Stimulated activated CD4-positive, alpha-beta T cell treated with anti-CD3 and anti-CD28 coated beads, Interleukin-15, amount 100 ng/mL, for 24 hours (primary cell): ENCODE measurements at places on chromosomes 2 and 18.

GRCh38 chr2:102140377-102140776, 2.2 kb upstream of the IL1R1 start:
- no peak for DNase-seq

DNA sequence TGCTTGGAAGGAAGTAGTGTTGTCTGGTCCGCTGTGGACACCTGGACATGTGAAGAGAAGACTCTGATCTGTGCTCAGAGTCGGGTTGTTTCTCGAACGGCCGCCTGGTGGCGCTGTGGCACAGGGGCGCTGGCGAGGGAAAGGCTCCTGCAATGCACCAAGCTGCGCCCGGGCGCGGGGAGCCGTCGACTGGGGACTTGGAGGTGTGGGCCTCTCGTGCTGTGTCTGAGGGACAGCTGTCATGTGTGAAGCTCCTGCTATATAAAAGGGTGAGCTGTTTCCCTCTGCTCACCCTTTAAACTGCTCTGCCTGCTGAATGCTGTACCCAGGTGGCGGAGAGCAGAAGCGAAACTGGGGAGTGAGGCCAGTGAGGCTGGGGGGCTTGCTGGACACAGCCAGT, 44.0 kb downstream of the GNAL start:
- peak; percentile 77 for DNase-seq

DNA sequence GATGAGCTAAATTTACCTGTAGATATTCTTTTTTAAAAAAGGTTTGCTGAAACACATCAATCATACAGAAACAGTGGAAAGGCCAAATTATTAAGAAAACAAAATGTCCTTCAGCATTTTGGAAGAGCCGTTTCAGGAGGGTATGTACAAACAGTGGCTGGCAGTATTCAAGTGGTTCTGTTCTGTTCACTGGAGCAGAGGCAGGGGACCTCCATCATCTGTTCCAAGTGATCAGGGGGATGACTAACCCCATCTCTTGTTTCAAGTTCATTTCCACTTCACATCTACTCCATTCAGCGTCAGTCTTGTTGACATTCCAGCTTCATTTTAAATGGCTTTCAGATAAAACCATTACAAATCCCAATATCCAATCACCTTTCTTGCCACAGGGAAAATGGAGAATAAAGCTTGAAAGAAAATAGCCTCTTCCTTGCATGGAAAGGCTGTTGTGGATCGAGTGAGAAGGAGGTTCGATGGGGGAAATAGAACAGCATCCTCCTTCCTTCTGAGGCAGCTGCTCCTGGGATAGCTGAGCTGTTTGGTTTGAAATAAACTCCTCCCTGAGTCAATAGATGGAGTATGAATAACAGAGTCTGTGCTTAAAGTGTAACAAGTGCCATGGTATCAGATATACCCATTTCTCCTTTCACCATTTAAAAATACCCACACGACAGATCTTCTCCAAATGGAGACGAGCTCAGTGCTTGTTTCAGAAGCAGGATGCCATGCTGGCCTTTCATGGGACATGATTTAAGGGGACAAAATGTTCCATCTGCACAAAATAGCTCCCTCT, 63.7 kb upstream of the OTOF start:
- DNase-seq = no peak

DNA sequence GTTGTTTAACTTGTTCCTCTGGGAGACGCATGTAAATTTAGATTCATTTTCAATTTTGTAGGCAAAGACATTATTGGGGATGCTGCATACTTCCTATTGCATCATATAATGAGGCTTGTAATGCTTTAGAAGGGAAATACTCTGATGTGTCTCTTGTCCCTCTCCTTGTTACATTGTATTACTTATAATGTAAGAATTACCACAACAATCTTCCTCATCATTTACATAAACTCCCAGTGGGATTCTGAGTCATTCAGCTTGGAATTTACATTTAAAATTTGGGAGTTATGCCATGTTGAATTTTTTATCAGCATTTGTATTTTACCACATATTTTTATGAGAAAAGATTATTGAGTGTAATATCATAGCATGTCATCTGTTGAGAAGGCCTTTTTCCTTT, 963.4 kb upstream of the NRXN1 start:
- DNase-seq = no peak

DNA sequence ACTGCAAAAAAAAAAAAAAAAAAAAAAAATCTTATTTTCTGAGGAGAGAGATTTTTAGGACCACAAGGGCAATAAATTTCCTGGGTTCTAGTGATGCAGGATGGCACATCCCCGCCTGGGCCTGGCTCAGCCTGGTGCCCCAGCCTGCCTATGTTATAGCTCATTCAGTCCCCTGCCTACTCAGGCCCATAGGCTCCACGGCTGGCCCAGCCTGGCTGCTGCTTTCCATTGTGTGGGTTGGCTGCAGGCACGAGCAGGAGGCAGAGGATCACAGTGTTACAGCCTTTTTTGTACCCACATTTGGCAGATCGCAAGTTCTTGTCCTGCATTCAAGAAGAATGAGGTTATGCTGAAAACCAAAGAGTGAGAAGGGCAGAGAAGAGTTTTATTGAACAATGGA, 2.8 kb upstream of the SULT6B1 start:
- no peak for DNase-seq

- peak; percentile 98 for DNase-seq
These were observed at the start of the genes BCS1L and ZNF142 for GRCh38 chr2:218659258-218659987. Gene BCS1L (plus strand): TSS chr2:218659683. CDS start chr2:218660988, 1,305 bp downstream. Gene ZNF142 (minus strand): TSS chr2:218659623. CDS start chr2:218656429, 3,194 bp downstream.

DNA sequence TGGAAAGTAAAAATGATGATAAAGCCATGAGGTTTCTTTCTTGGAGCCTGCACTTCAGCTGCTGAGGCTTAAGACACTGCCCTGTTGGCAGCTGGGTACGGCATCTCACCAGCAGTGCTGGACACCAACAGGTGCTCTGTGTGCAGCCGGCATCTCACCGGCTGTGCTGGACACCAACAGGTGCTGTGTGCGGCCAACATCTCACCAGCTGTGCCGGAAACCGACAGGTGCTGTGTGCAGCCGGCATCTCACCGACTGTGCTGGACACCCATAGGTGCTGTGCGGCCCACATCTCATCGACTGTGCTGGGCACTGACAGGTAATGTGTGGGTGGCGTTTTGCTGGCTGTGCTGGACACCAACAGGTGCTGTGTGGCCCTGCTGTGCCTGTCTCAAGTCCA, 190.8 kb downstream of the TMEM18 start:
- no peak for DNase-seq

DNA sequence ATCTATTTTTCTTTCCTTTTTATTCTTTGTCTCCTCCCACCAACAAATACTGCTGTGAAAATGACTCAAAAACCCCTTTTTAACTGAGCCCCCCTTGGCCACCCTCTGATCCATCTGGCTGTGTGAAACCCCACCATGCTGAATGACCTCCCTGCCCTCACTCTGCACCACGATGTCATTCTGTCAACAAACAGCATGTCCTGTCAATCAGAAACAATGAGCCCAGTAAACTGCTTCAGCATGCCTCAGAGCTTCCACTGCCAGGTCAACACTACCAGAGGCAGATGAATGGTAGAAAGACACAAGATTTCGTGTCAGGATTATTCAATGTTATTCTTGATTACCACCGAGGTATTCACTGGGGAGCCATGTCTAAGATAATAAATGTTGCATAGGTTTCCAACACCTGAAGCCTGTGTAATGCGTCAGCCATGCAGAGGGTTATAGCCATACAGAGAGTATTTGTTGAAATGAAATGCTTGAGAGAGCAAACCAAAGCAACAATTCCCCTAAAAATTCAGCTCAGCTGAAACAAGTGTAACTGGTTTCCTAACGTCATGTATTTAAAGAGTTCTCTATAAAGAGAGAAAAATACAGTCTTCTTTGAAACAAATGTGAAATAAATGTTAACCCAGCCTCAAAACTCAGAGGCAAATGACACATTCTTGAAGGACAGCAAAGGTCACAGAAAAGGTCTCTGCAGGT, 76.7 kb downstream of the LRP2 start:
- no peak for DNase-seq

DNA sequence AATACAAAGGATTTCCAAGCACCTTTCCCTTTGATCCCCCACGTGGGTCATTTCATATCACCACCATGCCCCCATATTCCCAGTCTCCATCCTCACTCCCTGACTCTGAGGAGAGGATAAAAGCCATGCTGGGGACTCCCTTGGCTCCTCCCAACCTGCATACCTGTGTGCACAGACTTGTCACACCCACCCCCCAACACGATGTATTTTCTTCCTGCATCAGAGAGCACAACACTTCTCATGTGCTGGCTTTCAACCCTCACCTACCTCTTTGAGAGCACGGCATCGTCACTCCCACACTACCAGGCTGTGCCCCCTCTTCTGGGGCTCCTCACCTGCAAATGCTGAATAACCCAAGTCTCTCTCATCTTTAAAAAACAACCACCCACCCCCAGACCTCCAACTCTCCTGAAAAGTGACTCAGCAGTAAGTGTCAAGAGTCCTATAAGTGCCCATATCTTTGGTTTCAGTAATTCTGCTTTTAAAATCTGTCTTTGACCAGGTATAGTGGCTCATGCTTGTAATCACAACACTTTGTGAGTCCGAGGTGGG, 53.1 kb downstream of the AP1S3 start:
- no peak for DNase-seq

DNA sequence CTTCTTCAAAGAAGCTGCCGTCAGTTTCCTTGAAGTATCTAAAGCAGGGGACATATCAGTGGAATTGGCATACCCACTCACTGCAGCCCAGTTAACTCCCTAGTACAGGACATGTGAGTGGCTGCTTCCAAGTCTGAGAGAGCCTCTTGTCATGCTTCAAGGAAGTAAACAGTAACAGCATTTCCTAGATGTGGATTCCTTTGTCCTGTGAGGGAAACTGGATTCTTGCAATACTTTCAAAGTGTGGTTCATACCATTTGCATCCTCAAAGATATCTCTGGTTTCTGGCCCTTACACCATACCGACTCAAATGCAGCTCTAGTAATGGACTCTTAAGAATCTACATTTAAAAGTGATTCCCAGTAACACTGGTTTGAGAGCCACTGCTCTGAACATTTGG, 87.2 kb downstream of the ESCO1 start:
- DNase-seq = no peak

GRCh38 chr18:25298853-25299274, 53.1 kb downstream of the ZNF521 start:
- no peak for DNase-seq

- no peak for DNase-seq
These were observed 81.7 kb downstream of the COL4A4 start for GRCh38 chr2:227082286-227082685.

GRCh38 chr2:8089596-8089995, 592.3 kb upstream of the ID2 start:
- DNase-seq = no peak

GRCh38 chr2:61658841-61659780, 121.0 kb upstream of the XPO1 start:
- DNase-seq = no peak

GRCh38 chr2:209424781-209425470, 1.1 kb downstream of the MAP2 start:
- DNase-seq = no peak

GRCh38 chr2:122704109-122704563, 948.7 kb downstream of the TSN start:
- DNase-seq = no peak

DNA sequence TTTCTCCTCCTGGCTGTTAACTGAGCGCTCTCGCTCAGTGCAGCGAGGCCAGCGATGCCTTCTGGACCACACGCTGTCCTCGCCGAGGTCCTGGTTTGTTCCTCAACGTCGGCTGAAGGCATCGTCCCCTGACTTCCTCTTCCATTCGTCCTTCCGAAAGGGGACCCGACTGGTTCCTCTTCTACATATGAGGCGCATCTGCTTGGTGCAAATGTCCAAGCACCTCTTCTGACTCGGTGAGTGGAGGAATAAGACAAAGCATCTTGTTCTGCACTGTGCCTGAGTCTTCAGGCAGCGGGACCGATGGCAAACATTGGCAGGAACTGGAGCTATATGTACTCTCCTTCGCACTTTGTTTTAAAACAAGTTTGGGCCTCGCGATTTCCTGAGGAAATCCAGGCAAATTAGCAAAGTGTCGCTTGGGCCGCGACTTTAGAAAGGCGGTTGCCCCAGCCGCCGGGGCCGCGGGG, 621 bp upstream of the KCNS3 start:
- DNase-seq = peak; percentile 3

DNA sequence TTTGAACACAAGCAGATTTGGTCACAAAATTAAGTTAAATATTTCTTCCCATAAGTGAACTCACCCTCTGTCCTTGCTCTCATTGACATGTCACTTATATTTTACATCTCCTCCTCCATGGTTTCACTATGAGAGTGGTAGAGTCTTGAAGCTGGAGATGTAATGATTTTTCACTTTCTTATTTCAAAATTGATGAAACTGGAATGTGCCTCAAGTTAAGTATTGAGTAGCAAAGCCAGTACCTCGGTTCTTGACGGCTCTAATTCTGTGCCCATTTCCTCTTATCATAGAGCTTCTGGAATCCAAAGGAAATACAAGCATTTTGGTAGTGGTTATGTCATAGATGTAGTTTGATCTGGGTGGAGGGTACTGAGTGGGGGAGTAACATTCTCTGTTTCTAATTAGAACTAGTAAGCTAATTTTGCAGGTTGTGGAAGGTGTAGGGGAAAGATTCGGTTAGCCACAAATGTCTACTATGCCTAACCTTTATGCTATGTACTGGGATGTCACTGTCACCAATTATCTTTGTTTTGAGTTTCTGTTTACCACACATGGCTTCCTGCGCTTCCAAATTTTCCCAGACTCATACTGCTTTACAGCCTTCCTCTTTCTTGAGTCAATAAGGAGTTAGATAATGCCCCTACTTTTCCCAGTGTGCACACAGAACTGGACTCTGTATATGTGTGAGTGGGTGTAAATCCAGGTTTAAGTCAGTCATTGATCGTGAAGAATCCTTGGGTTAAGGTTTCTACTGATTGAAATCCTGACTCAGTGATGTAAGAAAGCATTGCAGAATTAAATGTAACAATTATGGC, 96.8 kb downstream of the DIS3L2 start:
- peak; percentile 8 for DNase-seq

GRCh38 chr2:174699993-174700766, 64.1 kb downstream of the CHRNA1 start:
- DNase-seq = peak; percentile 22

DNA sequence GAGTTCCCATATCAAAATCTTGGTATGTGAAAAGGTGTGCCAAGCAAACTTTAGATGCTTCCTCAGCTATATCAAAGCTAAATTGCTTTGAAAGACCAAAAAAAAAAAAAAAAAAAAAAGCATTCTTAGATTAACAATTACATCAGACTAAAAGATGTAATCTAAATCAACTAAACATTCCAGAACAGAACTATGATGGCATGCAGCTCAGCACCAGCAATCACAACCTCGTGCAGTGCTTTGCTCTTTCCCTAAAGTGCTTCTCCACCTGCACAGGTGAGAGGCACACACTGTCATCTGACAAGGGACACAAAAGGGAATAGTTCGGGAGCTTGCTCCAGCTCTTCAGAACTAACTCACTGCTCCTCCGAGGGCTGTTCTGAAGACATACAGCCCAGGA, 37.5 kb downstream of the ADAM17 start:
- DNase-seq = no peak

DNA sequence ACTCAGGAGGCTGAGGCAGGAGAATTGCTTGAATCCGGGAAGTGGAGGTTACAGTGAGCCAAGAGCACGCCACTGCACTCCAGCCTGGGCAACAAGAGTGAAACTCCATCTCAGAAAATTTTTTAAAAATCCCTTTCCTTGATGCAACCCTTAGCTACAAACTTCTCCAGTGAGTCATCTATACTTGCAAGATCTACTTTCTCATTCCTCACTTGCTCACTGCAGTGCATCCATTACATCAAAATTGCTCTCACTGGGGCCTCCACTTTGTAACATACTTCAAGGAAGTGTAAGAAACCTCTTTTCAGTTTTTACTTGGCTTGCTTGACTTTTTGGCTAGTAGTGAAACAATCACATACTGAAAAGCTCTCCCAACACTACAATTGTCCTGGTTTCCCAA, 65.3 kb downstream of the REEP1 start:
- DNase-seq = no peak

GRCh38 chr2:124501575-124502152, 476.6 kb downstream of the CNTNAP5 start:
- no peak for DNase-seq
